ENCODE measurements at places on chromosomes 3 and 15.
A peak's percentile ranks its signal among the peaks of the same experiment; 100 is the strongest.

DNA sequence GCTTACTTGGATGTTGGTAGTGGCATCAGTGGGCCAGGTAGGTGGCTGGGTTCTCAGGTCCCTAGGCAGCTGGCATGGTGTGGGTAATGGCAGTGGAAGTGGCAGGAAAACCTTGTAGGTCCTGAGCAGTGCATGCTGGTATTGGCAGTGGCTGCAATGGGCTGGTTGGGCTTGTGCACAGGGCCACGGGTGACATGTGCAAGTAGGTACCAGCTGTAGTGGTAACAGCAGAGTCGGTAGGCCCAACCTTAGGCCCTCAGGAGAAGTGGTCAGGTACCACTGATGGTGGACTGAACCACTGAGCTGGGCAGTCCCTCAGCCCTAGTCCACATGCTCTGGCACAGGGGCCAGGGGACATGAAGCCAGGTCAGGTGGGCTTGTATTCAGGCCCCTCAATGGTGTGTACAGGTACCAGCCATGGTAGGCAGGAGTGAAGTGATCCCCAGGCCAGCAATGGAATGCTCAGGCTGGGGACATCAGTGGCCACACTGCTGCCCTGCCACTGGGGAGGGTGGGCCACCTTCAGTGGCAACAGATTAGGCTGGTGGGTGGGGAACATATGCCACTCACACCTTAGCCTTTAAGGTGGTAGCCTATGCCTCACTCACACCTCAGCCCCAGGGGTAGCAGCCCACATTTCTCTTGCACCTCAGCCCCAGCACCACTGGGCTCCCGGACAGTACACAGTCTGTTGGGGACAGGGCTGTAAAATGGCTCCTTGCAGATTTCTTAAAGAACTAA is 118.1 kb downstream of the LRRK1 start:
- no peak for DNase-seq

- peak; percentile 45 for DNase-seq
These were observed 40.5 kb upstream of the LDHAL6B start for GRCh38 chr15:59166166-59166565.

GRCh38 chr3:74273555-74274402 is 340.7 kb downstream of the CNTN3 start:
- no peak for DNase-seq

DNA sequence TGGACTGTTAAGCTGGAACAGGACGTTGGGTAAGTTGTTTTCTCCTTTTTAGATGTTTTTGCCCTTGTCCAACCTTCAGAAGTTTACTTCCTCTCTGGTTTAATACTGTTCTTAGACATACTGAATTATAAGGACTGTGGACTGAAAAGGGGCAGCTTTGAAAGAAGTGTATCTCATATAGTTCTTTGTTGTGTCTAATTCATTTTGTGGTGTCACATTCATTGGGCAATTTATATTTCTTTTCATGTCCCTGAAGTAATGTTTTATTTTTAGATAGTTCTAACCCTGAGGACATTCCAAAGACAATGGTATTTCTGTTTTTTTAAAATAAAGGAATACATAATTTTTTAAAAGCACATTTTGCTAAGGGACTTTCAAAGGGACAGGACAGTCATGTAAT is 45.2 kb downstream of the TMEM108 start:
- DNase-seq: no peak

DNA sequence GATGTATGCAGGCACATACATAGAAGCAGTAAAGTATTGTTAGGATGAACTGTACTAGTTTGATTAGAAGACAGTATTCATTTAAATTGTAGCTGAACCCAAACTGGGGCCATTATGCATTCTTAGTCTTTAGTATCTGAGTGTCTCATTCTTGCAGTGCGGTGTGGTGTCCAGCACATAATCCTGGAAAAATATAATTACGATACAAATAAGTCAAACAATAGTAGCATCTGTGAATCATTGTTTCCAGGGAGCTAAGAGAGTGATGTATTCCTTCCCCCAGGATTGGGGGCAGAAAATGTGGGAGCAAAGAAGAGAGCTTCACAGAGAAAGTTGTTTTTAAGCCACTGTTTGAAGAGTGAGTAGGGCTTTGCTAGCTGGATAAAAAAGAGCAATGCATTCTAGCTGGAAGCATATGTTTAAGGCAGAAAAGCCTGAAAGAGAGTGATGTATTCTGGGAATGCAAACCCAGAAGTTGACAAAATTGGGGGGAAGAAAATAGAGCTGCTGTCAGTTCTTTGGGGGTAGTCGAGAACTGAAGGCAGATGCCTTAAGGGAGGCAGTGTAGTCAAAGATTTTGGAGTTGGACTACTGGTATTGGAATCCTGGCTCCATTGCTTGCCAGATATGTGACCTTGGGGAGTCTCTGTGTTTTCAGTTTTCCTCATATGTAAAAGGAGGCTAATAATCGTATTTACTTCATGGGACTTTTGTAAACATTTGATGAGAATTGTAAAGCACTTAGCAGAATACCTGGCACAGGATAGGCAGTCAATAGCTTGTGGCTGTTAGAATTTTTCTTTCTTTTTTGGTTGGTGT is 14.1 kb downstream of the SLMAP start:
- no peak for DNase-seq

- DNase-seq: peak; percentile 49
These were observed 55.0 kb upstream of the RPL32 start for GRCh38 chr3:12896063-12896985.

- peak; percentile 58 for DNase-seq
These were observed 4.5 kb downstream of the LRRC31 start for GRCh38 chr3:169865176-169865767.

DNA sequence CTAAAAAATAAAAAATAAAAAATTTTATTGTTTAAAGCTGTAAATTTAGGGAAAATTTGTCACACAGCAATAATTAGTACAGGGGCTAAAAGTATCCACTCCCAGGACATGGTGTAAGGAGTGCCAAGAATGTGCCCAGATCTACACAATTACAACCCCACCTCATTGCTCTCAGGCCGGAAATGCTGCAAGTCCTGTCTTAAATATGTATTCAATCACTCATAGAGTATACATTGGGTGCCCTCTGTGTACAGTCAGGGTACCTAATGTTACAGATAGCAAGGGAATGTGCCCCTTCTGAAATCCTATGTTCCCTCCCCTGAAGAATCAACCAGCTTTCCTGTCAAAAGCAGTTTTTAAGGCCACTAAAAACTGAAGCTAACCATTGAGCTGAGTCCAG is 106.6 kb downstream of the MECOM start:
- no peak for DNase-seq

DNA sequence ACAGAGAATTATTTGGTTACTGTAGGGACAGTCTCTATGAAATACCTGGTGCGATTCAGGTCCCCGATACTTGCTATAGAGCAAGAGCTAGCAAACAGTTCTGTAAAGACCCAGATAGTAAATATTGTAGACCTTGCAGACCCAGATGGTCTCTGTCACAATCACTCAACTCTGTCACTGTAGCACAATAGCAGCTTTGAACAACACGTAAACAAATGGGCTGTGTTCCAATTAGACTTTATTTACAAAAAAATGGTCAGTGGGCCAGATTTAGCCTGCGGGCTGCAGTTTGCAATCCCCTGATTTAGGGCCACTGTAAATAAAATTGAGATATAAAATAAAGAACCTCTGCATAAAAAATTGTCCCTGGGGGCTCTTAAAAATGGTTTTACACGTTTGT is 127.7 kb downstream of the SV2B start:
- no peak for DNase-seq

All from inflammatory macrophage treated with lipopolysaccharide for 4 hours (primary cell).